ENCODE measurements at places on chromosomes 2 and 18.
A peak's percentile ranks its signal among the peaks of the same experiment; 100 is the strongest.

DNA sequence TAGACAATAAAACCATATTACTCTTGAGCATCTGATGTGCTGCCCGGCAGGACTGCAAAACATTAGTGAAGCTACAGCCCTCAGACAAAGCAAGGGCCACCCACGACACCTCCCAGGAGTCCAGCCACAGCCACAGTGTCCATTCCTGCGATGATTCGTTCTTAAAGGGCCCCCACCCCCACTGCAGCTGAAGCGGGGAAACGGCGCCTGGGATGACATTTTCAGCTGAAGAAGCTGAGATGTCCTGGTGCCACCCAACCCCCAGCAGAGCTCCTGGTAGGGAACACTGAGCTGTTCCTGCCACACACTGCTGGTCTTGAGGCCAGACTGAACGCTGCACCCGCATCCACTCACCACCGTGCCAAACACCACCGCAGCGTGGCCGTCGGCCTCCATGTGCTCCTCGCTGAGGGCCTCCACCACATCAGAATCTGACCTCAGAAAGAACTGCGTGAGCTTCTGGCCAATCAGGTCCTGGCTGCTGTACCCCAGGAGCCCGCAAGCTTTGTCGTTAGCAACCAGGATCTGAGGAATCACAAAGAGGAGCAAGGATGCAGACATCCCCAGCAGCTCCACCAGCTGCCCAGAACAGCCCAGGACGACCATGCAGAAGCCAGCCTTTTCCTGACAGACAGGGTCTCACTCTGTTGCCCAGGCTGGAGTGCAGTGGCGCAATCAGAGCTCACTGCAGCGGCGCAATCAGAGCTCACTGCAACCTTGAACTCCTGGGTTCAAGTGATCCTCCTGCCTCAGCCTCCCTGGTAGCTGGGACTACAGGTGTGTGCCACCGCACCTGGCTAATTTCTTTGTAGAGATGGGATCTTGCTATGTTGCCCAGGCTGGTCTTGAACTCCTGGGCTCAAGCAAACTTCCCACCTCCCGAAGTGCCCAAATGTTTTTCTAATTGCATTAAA, 9.5 kb downstream of the PASK start:
- no peak for DNase-seq

GRCh38 chr18:70058916-70059315, 111.2 kb upstream of the CD226 start:
- no peak for DNase-seq

- DNase-seq: no peak
Observed at GRCh38 chr2:167966937-167967913, 280.2 kb downstream of the STK39 start.

GRCh38 chr18:28657961-28658360, 481.0 kb upstream of the CDH2 start:
- DNase-seq: no peak

GRCh38 chr2:45006041-45006941, 3.0 kb downstream of the SIX2 start:
- DNase-seq: no peak

DNA sequence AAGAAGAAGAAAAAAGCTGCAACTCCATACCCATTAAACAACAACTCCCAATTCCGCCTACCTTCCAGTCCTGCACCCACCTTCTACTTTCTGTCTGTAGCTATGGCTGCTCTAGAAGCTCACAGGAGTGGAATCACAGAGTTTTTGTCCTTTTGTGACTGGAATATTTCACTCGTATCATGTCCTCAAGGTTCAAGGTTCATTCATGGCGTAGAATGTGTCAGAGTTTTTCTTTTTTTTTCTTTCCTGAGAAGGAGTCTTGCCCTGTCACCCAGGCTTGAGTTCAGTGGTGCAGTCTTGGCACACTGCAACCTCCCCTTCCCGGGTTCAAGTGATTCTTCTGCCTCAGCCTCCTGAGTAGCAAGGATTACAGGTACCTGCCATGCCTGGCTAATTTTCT, 97.4 kb upstream of the ODC1 start:
- no peak for DNase-seq

- DNase-seq: peak; percentile 1
Observed at GRCh38 chr2:127355407-127356008, 32.3 kb downstream of the MAP3K2 start.

GRCh38 chr18:55906536-55906935, 318.5 kb upstream of the TCF4 start:
- DNase-seq: no peak

DNA sequence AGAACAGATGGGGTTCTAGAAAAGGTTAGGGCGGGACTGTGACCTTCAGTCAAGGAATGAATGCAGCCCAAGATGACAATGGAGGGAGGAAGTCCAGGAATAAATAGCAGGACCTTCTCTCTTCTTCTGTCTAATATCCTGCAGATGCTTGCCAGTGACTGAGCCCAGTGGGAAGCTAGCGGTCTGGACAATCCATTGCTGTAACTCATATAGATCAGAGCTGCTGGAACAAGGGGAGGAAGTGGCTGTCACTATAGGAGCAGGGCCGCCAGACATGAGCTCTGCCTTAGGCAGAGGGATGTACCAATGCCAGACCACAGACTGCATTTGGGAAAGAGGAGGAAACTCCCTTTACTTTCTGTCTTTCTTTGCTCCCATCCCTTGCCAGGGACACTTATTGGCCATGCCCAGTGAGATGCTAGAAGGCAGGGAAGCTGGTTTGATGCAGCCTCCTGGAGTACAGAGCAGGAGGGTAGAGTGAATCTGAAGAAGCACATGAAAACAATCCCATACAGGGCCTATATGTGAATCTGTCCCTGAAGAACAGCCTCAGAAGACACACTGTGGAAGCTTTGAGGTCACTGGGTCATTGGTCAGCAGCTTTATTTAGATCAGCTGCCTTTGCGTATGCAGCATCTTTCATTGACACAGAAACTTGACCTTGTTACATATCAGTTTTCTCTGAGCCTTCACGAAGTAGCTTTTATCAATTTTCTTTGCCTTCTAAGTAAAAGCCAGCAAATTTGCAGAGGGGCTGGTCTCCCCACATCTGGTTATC, 65.4 kb downstream of the CCDC85A start:
- no peak for DNase-seq

DNA sequence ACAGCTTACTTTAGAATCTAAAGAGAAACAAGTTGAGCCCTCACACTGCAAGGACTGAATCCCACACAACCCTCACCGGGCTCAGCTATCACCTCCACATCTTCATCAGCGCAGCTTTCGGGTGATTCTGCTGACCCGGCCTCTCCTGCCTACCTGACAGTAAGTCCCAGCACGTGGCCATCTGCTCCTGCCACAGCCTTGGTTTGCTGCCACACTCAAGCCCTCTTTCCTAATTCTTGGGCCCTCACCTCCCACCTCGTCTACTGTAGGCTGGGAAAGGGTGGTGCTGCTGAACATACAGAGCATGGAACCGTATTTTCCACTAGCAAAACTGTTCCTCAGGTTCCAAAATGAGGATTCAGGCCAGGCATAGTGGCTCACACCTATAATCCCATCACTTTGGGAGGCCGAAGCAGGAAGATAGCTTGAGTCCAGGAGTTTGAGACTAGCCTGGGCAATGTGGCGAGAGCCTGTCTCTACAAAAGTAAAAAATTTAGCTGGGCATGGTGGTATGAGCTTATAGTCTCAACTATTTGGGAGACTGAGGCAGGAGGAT, 55.3 kb upstream of the HAAO start:
- DNase-seq: no peak

DNA sequence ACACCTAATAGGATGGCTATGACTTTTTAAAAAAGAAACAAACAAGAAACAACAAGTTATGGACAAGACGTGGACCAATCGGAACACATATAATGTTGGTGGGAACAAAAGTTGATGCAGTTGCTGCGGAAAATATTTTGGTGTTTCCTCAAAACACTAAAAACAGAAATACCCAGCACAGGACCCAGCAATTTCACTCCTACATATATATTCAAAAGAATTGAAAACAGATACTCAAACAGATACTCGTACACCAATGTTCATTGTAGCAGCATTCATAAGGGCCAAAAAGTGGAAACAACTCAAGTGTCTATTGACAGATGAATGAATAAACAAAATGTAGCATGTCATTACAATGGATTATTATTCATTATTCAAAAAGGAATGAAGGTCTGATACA, 12.1 kb downstream of the CCDC141 start:
- no peak for DNase-seq

GRCh38 chr2:240878341-240878936, 9.8 kb downstream of the AGXT start:
- no peak for DNase-seq
